ENCODE measurements at places on chromosomes 2 and 18. TPM values are rescaled to one million over a fixed set of nuclear protein-coding genes. Genes with fewer than 3 reads are reported as not detected.

DNA sequence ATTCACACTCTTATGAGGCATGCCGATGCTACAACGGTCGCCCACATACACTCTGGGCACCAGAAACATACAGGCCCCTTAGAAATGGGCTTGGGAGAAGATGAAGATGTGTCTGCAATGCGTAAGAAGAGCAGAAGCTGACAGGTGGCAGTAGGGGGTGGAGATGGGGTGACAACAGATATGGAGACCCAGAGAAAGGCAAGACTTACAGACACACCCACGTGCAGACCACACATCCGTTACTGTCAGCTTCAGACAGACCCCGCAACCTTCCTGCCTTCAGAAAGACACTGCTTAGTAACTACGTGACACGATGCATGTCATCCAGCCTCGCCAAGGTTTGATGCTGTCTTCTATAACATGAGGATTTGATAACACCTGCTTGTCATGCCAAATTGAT lies 89.5 kb downstream of the ZFP36L2 start:
- peak; percentile 11 for DNase-seq

GRCh38 chr2:31317396-31317795 lies 83.4 kb downstream of the EHD3 start:
- DNase-seq, result no peak

DNA sequence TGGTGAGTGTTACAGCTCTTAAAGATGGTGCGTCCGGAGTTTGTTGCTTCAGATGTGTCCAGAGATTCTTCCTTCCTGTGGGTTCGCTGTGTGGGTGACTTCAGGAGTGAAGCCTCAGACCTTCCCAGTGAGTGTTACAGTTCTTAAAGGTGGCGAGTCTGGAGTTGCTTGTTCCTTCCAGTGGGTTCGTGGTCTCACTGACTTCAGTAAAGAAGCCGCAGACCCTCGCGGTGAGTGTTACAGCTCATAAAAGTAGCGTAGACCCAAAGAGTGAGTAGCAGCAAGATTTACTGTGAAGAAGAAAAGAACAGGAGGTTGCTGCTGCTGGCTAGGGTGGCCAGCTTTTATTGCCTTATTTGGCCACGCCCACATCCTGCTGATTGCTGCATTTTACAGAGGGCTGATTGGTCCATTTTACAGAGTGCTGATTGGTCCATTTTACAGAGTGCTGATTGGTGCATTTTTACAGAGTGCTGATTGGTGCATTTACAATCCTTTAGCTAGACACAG lies 34.0 kb upstream of the SPTBN1 start:
- no peak for DNase-seq

The HOXD12 gene
- not detected for total RNA-seq

The ST8SIA3 gene
- not detected for total RNA-seq

- no peak for DNase-seq
Observed at GRCh38 chr2:75513616-75514170, 47.0 kb downstream of the EVA1A start.

The POTEC gene
- not detected for total RNA-seq

DNA sequence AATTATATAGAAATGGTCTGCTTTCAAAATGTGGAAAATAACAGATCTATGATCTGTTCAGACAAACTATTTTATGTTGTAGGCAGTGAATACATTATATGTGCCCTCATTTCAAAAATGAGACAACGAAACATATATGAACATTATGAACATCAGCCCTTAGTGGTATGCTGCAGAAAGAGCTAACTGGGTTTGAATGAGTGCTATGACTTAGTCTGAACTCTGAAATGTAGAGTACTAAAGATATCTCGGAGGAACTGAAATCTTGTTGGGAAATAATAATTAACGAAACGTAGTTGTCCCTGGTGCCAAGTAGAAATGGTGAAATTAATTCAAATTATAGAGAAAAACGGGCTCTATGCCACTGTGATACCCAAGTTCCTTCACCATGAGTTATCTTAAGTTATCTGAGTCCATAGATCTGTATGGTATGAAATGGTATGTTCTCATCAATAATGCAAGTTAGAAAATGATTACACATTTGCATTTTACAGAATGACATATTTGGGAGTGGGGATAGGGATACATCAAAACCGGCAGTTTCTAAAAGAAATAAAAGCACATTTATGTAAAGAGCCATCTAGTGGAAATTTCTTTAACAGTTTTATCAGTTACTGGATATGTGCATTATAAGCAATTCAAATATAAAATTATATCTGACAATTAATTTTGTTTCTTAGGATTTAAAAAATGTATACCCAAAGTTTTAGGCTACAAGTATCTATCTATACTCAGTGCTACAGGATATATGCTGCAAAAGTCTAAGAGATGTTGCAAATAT lies 26.7 kb downstream of the STARD6 start:
- no peak for DNase-seq

The EDAR gene
- total RNA-seq, result 4.0 TPM

The RGPD4 gene
- total RNA-seq, result not detected

GRCh38 chr18:37162551-37162950 lies 333.6 kb downstream of the KIAA1328 start:
- no peak for DNase-seq

GRCh38 chr2:54092940-54093339 lies 22.5 kb upstream of the ACYP2 start:
- no peak for DNase-seq

The ALPI gene
- not detected for total RNA-seq

The UGT1A8 gene
- 1.7 TPM for total RNA-seq

The FAM228B gene
- 14.7 TPM for total RNA-seq

The TMEM17 gene
- 2.9 TPM for total RNA-seq

DNA sequence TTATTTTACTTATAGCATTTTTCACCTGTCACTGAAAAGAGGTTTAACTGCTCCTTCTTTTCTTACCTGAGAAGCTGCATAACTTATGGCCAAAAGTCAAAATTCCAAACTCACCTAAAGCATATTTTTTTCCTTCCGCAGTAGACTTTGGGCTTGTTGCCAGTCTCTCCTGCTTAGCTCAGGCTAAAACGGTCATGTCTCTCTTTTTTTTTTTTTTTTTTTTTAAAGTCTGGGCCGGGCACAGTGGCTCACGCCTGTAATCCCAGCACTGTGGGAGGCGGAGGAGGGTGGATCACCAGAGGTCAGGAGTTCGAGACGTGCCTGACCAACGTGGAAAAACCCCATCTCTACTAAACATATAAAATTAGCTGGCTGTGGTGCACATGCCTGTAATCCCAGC lies 113.5 kb downstream of the RTN4 start:
- no peak for DNase-seq

DNA sequence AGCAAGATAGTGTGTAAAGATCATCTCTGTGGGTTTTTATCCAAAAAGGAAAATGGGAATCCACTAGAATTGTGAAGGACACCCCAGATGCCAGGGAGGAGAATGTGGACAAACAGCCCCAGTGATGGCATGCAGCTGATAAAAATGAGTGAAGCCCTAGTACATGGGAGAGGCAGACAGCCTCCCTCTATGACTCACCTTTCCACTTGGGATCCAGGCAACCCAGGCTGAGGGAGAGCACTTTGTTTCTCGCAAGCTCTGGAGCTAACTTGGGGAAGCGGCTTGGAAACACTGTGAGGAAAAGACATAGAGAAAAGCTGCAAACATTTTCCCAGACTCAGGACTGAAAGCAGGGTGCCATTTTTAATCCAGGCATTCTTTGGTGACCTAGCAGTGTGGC lies 5.3 kb upstream of the FLACC1 start:
- DNase-seq, result no peak

DNA sequence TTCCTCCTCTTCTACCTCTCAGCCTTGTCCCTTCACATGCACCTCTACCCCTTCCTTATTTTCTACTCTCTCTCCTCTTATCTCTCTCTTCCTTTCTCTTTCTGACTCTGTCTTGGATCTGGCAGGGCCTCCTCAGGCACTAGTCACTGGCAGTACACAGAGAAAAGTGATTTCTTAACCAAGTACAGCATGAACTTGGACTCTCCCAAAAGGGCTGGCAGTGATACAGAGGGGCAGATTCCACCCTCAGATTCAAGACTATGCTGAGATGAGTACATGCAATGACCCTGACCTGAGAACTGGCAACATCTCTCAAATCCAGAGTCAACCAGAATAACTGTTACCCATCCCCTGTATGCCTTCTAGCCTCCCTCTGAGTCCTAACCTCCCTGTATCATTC lies 4.3 kb downstream of the AOX1 start:
- DNase-seq, result no peak

The ALK gene
- 0.19 TPM for total RNA-seq

GRCh38 chr18:74163019-74163660 lies 14.8 kb downstream of the TIMM21 start:
- no peak for DNase-seq

GRCh38 chr2:206488623-206489022 lies 45.3 kb downstream of the ADAM23 start:
- no peak for DNase-seq

The PDK1 gene
- 18.6 TPM for total RNA-seq

GRCh38 chr2:44181648-44182047 lies 13.0 kb downstream of the PPM1B start:
- DNase-seq, result no peak

The HS6ST1 gene
- 49.0 TPM for total RNA-seq

GRCh38 chr18:2338601-2339000 lies 232.7 kb downstream of the METTL4 start:
- no peak for DNase-seq

GRCh38 chr18:71011389-71011788 lies 722.5 kb downstream of the SOCS6 start:
- DNase-seq, result no peak

- DNase-seq, result no peak
Observed at GRCh38 chr2:175309799-175310198, 128.3 kb upstream of the ATP5MC3 start.

The LDLRAD4 gene
- 0.91 TPM for total RNA-seq

The RANBP2 gene
- 69.6 TPM for total RNA-seq

- DNase-seq, result no peak
Observed at GRCh38 chr2:218063486-218063885, 5.6 kb upstream of the RUFY4 start.

GRCh38 chr2:41498781-41499180 lies 549.0 kb upstream of the PKDCC start:
- DNase-seq, result no peak

DNA sequence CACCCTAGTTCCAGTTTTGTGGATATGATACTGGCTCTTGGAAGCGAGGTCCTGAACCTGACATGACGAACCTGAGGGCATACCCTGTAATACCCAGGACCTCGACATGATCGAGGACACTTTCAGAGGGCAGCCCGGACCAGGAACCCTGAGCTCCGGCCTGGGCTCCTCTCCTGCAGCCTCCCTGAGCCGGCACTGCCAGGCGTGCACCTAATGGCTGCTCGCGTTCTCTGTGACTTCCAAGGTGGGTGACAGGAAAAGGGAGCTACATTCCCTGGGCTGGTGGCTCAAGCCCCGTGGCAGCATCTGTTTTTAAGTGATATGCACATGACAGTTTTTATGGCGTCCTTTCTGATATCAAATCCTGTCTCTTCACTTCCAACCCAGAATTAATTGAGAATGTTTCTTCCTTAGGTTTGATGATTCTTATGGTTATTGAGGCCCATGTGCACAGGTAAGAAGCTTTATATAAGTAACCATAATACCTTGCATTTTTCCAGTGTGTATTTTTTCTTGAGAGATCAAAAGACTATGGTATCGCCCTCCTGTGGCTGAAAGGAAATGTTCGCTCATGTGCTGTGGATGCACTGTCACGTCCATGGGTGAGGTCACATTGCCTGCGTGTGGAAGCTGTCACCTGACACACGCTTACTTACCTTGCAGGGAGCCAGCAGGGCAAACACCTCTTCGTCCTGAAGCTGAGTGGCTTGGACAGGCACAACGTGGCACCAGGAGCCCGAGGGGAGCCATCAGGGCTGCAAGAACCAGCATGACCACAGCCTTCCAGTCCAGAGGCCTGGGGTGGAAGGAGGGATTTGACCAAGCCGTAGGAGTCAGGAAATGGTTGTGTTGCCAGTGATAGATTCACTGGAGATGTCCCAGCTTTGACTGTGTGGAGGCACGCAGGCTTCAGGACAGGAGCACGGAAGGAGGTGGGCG lies 367.4 kb upstream of the MYT1L start:
- DNase-seq, result no peak

DNA sequence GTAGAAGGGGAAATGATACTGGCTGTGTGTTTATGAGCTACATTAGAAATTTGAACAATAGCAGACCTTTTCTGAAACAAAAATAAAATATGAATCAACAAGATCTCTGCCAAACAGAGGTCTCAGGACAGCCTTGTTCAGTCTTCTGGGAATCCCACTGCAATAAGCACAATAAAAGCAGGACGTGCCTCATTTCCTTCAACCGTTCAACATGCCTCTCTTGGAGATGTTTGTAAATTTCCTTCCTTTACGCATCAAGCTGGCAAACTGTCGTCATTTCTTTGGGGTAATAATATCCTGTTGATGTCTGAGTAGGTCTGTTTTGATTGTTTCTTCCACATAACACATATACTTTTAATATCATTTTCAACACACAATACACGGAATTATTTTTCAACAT lies 77.2 kb downstream of the TCF4 start:
- DNase-seq, result no peak

The HDLBP gene
- 310 TPM for total RNA-seq

DNA sequence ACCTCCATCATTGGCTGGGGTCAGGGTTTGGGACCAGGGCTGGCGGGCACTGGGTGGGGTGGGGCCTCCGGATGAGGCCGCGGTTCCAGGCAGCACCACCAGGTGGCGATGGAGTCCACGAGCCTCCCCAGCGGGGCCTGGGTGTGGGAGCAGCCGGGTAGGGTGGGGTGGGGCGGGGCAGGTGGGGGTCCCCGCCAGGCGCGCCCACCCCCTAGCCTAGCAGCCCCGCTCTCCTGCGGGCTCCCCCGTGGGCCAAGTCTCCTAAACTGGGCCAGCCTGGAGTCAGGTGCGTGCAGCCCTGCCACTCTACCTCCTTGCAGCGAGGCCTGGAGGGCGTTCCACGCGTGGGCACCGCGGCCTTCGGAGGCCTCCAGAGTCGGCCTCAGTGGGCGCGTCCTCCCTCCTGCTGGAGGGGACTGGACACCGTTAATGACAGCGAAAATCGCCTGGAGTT lies 187.5 kb downstream of the TWIST2 start:
- no peak for DNase-seq

GRCh38 chr2:191846515-191847476 lies at the start of gene CAVIN2:
Gene CAVIN2 (minus strand): TSS chr2:191847088. CDS start chr2:191846925, 163 bp downstream.
- no peak for DNase-seq

DNA sequence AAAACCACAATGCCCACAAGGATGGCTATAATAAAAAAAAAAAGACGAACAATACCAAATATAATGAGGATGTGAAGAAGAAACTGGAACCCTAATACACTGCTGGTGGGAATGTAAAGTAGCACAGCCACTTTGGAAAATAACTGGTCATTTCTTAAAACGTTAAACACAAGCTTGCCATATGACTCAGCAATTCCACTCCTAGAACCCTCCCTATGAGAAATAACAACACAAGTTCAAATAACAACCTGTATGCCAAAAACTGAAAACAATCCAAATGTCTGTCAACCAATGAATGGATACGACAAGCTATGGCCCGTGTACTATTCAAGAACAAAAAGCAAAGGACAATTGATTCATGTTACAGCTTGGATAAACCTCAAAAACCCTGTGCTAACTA lies 7.0 kb upstream of the ALPK2 start:
- no peak for DNase-seq

DNA sequence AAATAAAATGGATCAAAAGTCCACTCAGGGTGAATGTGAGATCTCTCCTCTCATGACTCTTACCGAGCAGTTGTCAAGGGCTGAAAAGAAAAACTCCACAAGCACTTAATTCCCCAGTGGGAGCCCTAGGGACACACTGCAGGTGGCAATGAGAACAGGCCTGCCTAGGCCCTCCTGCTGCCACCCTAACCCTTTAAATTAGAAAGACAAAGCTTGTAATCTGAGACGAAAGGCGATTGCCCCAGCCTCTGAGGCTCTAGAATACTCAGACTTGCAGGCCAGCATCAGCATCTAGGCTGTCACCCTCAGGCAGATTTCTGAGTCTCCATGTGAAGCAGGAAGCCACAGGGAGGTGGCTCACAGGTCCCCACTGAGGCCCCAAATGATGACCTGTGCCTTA lies 457.0 kb upstream of the MYT1L start:
- no peak for DNase-seq
